Right cardiac atrium (tissue), 5 donors: ENCODE measurements at places on chromosomes 3 and 15. TPM values are rescaled to one million over a fixed set of nuclear protein-coding genes. Genes with fewer than 3 reads are reported as not detected.

GRCh38 chr15:57122080-57122840 is 203.8 kb downstream of the TCF12 start:
- no peak for DNase-seq

DNA sequence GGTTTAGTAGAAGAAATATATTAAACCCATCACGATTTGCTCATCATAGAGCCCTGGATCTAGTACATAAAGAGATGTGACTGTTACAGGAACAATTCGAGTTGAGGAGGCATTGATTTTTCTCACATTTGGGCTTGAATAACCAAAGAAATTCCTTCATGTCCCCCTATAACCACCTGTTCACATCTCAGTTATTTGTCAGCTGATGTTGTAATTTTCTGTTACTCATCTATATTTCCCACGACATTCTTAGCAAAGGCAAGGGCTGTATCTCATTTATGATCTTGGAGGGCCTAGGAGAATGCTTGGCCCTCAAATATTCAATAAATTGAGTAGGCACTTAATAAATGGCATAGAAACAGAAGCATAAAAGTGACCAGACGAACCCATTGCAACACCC is 36.4 kb upstream of the GYG1 start:
- no peak for DNase-seq

GRCh38 chr3:65785065-65785645 is 253.6 kb downstream of the MAGI1 start:
- DNase-seq, result no peak

GRCh38 chr3:7733933-7734332 is 767.7 kb upstream of the LMCD1 start:
- no peak for DNase-seq

DNA sequence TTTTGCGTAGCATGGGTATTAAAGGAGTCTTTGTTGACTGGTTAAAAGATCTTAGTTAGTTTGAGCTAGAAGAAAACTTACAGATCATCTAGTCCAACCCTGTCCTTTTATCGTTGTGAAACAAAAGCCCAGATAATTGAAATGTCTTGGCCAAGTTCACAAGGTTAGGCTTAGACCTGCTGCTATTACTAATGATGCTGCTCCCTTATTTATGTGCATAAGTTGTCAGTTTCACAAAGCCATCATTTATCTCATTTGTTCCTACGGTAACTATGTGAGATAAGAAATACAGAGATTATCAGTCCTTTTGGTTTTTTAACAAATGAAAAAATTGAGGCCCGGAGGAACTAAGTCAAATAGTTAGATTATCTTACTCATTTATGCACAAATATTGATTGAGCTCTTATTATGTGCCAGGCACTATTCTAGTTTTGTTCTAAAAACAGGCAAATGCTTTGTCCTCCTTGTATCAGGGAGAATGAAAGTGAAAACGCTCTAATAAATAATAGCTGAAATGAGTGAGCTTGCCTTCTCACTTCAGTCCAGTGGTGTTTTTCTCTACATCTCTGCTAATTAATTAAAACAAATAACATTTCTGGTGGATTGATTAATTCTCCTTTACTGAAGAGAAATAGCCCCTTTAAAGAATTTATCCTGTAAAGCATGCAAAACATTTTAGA is 49.1 kb upstream of the TPRG1 start:
- DNase-seq, result no peak

Gene TPRG1
- total RNA-seq, result 5.0 TPM

Gene MESP1
- total RNA-seq, result 8.0 TPM

Gene KLF15
- 38.4 TPM for total RNA-seq

Gene ITPKA
- total RNA-seq, result 1.4 TPM
